Tibial artery (tissue), 4 donors: ENCODE measurements at places on chromosomes 6 and 20.

DNA sequence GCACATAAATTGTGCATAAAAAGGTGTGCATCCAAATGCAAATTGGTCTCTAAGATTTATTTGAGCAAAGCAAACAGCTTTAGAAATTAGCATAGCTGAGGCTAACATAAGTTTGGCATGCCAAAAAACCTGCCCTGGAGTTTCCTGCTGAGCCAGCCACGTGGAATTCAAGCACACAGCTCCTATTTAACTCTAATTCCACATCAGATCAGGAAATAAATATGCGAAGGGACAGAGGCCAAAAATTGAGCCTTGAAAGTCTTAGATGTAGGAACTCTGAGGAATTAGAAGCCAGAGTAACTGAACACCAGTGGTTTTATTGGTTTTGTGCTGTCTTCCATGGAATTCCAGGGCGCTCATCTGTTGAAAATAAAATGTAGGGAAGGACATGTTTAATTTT lies 19.6 kb downstream of the SOBP start:
- DNase-seq = no peak

GRCh38 chr20:36035745-36036144 lies 67.4 kb downstream of the CNBD2 start:
- no peak for DNase-seq

DNA sequence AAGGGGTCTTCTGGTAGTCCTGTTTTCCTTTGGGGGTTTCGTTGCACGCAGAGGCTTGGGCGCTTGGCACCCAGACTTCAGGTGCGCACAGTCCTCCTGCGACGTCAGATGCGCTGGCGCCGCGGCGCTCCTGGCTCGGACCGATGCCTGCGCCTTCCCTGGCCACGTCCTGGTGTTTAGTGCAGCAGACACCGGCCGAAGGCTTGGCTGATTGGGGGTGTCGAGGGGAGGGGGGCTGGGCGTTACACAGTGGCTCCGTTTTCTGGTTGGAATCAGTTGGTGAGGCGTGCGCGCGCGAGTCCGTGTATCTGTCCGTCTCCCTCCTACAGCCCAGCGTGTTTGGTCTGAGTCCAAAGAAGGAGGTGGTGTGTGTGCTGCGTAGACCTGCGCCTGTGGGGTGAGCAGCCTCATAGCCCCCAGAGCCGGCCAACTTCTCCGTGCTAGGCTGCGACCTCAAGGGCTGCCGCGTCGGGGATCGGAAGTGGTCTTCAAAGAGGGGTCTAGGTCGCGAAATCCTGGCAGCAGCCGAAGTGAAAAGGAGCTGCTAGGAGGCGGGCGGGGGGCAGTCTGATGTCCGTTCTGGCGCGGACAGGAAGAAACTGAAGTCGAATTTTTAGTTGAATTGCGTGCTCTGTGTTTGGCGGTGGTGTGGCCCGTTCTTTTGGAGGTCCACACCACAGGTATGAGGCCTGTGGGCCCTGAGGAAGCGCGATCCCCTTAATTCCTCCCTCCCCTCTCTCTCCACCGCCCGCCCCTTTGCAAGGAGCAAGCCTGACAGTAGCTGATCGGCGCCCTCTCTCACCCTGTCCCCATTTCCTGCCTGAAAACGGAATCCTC lies 1.5 kb downstream of the SYNDIG1 start:
- no peak for DNase-seq

- no peak for DNase-seq
These were observed 37.1 kb upstream of the B4GALT5 start for GRCh38 chr20:49750611-49751396.

DNA sequence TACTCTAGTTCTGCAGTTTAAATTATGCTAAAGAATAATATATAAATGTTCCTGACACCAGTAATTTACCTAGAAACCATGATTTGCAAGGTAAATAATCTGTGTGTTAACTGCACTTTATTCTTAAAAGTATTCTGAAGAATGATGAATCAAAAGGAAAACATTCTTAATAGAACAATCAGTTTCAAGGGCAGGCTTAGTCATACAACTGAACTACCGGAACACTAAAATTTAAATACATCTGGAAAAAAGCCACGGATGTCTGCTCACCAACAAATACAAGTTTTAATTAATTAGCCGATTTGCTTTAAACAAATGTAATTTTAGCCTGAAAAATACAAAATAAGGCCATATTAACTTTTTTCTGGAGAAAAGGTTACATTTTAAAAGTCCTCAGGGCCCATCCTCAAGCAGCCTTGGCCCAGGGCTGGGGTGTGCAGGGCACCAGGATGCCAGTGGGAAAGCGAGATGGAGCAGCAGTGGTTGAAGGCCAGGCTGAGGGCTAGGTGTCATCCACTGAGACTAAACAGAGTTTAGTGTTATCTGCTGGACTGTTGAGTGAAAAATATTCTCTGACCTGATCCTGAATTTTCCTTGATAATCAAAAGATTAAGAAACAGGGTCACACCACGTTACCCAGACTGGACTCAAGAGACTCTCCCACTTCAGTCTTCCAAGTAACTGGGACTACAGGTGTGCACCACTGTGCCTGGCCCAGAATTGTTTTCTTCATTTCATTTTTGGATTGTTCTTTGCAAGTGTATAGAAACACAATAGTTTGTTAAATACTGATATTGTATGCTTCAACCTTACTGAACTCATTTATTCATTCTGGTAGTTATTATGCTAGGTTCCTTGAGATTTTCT lies 88.2 kb upstream of the DST start:
- DNase-seq = no peak

GRCh38 chr6:125888989-125889656 lies 67.4 kb upstream of the HINT3 start:
- DNase-seq = no peak

DNA sequence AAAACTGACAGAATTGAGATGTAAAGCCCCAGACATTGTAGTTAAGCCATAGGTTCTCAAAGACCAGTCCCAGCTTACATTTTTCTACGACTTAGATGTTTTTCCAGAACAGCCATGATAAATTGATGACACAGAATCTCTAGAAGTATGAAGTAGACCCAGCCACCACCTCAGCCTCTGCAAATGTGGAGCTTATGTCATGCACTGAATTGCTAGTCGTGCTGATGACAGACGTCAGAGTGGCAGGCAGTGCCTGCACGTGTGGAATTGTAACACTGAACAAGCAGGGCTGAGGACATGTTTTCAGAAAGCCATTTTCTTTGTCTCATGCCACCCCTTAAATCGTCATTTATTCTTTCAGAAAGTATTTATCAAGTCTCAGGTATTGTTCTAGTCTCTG lies 72.4 kb upstream of the TMEM181 start:
- no peak for DNase-seq
